CD4-positive, alpha-beta memory T cell (primary cell): ENCODE measurements at places on chromosomes 3 and 15.

GRCh38 chr15:71780115-71780976 lies 30.0 kb upstream of the NR2E3 start:
- peak; percentile 29 for DNase-seq

GRCh38 chr3:37712918-37713817 lies 148.5 kb upstream of the CTDSPL start:
- no peak for DNase-seq

DNA sequence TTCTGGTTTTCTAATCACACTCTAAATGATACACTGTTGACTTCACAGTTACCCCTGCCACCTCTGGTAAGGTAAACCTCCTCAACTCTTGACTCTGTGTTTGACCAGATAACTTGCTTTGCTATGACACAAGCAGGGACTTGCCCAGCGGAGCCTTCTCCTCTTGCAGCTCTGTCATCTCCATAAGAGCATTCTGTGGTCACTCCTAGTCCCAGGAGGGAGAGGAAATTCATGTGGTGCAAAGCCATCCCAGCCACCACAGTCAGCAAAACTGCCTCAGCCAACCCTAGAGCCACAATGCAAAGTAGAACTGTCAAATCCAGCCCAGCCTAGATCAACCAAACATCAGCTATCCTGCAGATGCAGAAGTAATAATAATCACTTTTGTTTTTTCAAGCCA lies 144.7 kb upstream of the GADL1 start:
- DNase-seq = no peak

DNA sequence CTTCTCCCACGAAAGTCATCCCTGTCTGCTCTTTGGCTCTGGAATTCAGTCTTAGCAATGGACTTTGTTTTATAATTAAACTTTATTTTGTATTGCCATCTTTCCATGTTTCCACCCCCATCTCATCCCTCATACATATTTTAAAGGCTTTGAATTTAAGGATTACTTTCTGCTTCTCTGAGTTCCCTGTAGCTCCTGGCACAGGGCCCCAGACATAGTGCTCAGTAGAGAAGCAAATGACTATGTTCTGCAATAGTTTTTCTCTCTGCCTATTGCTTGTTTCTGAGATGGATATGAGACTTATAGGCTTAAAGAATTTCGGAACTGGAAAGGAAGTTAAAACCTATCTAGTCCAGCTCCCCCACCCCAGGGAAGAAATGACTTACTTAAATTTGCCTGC lies 197.0 kb downstream of the LPP start:
- DNase-seq = no peak

DNA sequence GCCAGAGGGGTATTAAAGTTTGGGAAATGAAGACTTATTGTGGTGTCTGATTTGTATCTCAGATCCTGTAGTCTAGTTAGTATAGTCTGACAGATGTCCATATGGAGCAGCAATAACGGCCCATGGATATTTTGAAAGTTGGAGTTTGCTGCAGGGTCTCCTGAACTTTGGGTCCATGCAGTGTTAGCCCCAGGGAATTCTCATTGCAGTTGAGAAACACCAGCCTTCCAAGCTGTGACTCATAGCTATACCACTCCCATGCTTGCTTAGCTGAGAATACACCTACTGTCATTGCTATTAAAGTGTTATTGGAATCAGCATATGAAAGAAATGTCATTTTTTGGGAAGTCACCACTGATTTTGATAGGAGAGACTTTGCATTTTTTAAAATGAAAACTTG lies 29.2 kb downstream of the TMOD2 start:
- DNase-seq = no peak

DNA sequence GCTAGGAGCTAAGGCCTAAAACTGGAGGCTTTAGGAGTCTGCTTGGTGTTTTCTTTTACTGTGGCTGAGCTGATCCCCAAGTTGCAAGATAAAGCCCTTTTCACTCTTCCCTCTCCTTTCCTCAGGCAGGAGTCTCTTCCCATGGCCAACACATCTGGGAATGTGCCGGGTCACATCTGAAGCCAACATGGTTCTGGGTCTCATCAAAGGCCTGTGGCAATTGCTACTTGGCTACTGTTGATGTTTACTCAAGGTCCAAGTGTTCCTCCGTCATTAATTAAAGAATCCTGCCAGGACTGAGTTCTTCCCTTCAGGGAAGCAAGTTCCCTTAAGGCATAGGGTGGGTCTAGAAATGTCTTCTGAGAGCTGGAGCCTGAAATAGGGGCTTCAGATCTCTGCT lies 230.2 kb downstream of the GBE1 start:
- no peak for DNase-seq

DNA sequence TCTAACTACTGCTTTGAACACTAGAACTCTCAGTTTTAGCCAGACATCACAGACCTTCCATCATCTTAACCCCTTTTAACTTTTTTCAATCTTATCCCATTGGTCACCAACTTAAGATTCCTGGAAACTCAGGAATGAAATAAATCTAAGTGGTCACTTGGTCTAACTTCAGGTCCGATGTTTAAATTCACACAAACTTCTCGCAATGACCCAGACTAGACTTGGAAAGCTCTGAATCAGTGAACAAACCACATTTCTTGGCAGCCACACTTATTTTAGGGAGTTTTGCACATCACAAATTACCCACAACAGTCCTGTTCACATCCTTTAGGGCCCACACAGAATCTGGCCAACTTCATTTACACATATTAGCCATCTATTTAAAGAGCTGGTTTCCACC lies 118.9 kb downstream of the MAGI1 start:
- DNase-seq = no peak

DNA sequence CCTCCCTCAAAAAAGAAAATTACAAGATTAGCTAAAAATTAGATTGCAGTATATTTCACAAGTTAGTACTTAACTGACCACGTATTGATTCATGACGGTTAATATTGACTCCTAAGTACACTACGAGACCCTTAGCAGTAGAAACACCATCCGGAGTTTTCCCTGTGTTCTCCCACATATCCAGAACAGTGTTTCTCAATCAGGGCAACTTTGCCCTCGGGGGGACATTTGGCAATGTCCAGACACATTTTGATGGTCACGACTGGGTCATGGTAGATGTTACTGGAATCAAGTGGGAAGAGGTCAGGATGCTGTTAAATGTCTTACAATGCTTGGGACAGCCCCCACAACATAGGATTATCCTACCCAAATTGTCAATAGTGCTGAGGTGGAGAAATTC lies 40.7 kb upstream of the LIPC start:
- DNase-seq = no peak

DNA sequence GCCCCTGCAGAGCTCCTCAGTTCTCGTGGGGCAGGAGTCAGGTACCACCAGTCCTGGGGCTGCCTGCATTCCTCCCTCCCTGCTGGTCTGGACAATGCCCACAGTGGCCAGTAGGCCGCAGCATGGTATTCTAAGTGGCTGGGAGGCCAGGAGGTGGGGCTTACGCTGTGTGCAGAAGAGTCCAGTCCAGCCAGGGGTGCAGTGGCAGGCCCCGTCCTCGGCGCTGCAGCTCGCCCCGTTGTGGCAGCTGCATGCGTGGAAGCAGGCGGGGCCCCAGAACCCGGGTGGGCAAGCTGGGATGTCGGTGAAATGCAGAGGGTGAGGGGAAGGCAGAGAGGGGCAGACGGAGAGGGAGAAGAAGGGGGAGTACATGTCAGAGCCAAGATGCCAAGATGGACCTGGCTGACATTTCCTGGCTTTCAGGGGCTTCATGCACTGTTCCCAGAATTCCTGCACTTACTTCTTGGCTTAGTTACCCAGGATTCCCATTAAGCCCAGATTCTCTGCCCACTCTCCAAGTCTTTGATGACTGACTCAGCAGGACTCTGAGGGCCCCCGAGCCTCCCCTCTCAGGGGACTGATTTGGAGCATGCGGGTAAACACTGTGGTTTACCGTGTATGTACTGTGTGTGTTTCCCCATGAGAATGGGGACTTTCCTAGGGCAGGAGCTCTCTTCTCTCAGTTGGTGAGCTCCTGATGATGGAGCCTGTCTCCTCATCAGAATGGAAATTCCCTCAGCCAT lies 47.5 kb downstream of the RAB11A start:
- peak; percentile 61 for DNase-seq

GRCh38 chr3:48187579-48188265 lies 495 bp downstream of the CDC25A start:
- no peak for DNase-seq

GRCh38 chr15:68428431-68428940 lies 3.5 kb downstream of the ITGA11 start:
- DNase-seq = no peak

GRCh38 chr3:132279030-132279429 lies 38.2 kb upstream of the ACP3 start:
- no peak for DNase-seq

GRCh38 chr3:141083836-141084649 lies 32.9 kb downstream of the SPSB4 start:
- no peak for DNase-seq

DNA sequence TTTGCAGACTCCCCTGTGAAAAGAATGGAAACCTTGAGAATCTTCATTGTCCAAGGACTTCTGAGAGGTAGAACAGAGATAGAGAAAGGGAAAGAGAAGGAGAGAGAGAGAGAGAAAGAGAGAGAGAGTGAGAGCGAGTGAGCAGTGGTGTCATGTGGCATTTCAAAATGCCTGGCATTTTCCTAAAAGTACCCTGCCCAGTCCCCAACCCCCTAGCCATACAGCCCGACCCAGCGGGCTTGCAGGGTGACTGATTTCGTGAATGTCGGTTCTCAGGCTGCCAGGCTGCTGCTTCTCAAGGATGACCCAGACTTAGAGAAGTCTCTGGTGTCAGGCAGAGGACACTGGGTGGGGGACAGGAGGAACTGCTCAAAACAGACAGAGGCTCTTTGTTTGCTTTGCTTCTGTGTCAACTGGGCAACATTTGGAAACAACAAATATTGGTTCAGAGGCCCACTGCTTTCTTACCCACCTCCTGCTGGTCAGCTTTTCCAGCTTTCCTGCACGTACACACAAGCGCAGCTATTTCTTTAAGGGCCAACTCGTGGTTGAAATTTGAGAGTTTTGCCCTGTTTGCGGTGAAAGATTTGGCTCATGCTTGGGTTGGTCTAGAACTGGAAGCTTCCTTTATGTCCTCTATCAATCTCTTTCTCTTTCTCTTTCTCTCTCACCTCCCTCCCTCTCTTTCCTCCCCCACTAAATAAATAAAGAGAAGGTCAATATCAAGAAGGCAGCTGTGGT lies 3.7 kb upstream of the TF start:
- DNase-seq = no peak

DNA sequence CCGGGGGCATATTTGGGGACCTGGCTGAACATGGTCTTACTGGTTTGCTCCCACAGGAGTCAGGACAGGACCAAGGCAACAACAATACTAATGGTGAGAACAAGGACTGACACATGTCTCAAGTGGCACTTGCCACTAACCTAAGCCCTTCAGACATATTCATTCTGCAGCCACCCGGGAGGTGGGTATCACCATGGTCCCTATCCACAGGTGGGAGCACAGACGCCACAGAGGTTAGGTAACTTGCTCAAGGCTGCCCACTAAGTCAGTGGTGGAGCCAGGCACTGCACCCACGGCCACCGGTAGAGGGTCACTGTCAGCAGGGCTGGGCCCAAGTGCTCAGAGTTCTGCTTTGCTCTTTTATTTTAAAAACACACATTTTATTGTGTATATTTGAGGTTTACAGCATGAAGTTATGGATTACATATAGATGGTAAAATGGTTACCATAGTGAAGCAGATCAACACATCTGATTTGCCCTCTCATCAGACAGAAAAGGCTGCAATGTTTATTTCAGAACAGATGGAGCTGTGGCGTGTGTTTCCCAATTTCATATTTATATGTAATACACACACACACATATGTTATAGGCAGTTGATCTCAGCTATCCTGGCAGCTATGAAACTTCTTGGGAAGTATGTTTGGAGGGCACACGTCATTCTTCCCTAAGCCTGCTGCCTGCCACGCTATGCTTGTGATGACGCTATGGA lies 30.0 kb upstream of the SLC41A3 start:
- no peak for DNase-seq

DNA sequence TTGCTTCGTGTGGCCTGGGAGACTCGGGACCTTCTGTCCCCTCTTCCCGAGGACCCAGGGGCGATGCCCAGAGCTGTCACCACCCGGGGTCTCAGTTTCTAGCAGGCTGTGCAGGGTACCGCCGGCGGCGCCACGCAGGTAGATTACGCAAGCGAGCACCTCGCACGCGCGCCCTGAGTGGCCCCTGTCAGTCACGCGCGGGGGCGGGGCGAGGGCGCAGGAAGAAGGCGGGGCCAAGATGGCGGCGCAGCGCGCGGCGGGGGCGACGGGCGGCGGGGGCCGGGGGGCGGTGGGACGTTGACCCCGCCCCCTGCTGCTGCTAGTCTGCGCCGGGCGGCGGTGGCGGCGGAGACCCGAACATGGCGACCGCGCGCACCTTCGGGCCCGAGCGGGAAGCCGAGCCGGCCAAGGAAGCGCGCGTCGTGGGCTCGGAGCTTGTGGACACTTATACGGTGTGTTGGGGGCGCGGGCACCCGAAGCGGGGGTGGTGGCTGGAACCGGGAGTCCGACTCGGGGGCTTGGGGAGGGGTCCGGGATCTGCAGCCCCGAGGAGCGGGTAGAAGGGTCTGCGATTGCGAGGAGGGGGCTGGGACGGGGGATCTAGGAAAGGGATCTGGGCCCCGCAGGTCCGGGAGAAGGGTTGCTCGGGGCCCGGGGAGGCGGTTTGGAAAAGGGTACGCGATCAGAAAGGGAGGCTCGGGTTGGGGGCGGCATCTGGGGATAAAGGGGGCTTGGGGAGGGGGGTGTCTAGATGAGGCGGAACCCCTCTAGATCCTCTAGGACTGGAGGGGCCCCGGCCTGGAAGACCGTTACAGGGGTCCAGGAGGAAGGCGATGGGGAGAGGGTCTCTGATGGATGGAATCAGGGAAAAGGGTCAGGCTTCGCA lies at the start of gene NISCH:
NISCH (plus strand) TSS at position 322 of the 886 bp plus-strand sequence; CDS start at position 360, 38 bp downstream.
- peak; percentile 95 for DNase-seq

- no peak for DNase-seq
These were observed 37.7 kb downstream of the ZIC4 start for GRCh38 chr3:147368561-147369221.

- peak; percentile 61 for DNase-seq
These were observed 731 bp downstream of the FYTTD1 start for GRCh38 chr3:197750396-197750831.

DNA sequence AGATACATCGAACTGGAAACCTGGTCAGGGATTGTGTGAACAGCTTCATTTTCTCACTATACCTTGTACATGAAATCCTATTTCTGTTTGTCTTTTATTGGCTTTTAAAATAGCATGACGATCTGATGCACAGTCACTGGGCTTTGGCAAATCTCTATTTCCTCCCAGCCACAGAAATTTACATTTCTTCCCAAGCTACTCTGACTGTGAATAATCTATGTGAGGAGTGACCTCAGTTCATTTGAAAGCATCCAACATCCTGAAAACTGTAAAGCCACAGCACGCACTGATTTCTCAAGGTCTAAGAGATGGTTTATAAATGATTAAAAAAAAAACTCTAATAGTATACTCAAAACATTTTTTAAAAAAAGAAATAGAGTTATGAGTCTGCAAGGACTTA lies 450.3 kb downstream of the IL5RA start:
- DNase-seq = no peak

- DNase-seq = no peak
These were observed 63.9 kb upstream of the TSC22D2 start for GRCh38 chr3:150344079-150344759.

- DNase-seq = no peak
These were observed 173.7 kb downstream of the B3GALNT1 start for GRCh38 chr3:160931474-160931873.

GRCh38 chr15:96333131-96334016 lies 2.9 kb downstream of the NR2F2 start:
- no peak for DNase-seq

- DNase-seq = no peak
These were observed 1.6 kb downstream of the DNAJC13 start for GRCh38 chr3:132418916-132419315.
